ENCODE measurements at places on chromosomes 5 and 9.

DNA sequence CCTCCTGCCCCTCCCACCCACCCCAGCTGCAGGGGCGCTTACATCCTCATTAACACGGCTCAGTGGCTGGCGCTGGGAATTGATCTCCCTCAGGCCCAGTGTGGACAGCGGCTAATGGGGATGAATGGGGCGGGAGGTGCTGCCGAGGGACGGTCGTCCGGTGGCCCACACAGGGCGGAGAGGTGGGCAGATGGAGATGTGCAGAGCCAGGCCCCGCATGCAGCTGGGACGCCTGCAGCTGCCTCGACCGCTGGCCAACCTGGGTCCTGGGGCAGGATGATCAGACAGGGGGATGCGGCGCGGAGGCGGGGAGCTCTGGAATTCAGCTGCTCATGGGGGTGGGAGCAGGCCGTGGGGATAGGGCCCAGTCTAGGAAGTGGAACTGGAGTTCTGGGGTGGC, 17.6 kb downstream of the TSPAN17 start:
- DNase-seq = no peak

DNA sequence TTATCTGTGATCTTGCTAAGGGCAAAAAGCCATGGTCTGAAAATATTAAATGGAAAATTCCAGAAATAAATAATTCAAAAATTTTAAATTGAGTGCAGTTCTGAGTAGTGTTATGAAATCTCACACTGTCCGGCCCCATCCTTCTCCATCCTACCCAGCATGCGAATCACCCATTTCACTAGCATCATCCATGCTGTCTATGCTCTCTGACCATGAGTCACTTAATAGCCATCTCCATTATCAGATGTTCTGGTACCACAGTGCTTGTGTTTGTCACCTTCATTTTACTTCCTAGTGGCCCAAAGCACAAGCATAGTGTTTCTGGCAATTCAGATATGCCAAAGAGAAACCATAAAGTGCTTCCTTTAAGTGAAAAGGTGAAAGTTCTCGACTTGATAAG, 63.3 kb upstream of the SMC5 start:
- DNase-seq = no peak

DNA sequence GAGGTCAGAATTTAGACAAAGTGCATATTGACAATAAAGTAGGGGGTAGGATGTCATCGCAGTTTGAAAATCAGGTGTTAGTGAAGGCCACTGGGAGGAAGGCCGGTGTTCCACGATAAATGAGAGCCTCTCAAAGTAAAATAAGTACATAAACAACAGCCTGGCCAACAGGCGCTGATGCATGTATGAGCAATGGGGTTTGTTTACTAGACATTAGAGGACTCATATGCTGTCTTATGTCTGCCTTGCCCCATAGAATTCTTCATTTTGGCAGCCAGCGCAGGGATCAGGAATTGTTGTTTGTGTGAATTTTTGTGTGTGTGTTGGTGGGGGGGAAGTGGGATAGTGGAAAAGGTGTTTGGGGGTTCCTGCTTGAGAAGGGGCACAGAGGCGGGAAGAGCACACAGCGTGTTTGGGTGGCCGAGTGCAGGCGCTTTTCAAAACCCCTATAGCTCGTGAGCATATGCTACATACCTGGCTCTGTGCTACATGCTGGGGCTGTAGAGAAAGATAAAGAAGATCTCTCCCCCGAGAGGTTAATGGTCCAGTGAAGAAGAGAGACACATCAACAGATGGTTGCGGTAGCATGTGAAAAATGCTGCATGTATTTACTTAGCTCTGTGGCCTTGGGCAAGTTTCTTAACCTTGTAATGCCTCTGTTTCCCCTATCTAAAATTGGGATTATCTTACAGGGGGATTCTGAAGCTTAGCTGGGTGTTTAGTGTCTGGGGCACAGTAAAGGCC, 11.5 kb downstream of the SNX30 start:
- DNase-seq = no peak

DNA sequence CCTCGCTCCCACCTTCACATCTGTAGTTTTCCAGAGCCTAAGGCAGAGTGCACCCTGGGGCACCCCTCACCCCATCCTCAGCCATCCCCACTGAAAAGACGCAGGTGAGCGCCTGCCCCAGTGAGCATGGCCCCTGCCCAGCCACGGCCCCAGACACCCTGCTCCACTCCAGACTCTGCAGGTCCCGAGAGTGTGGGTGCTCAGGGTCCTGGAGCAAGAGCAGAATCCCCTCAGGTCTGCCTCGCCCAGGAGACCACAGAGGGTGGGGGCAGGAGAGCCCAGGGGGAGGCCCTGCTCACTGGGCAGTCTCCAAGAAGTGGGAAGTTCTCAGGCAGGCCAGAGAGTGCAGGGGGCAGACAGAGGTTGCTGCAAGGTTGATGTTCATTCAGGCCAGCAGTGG, 158.6 kb upstream of the PPP1R26 start:
- no peak for DNase-seq

DNA sequence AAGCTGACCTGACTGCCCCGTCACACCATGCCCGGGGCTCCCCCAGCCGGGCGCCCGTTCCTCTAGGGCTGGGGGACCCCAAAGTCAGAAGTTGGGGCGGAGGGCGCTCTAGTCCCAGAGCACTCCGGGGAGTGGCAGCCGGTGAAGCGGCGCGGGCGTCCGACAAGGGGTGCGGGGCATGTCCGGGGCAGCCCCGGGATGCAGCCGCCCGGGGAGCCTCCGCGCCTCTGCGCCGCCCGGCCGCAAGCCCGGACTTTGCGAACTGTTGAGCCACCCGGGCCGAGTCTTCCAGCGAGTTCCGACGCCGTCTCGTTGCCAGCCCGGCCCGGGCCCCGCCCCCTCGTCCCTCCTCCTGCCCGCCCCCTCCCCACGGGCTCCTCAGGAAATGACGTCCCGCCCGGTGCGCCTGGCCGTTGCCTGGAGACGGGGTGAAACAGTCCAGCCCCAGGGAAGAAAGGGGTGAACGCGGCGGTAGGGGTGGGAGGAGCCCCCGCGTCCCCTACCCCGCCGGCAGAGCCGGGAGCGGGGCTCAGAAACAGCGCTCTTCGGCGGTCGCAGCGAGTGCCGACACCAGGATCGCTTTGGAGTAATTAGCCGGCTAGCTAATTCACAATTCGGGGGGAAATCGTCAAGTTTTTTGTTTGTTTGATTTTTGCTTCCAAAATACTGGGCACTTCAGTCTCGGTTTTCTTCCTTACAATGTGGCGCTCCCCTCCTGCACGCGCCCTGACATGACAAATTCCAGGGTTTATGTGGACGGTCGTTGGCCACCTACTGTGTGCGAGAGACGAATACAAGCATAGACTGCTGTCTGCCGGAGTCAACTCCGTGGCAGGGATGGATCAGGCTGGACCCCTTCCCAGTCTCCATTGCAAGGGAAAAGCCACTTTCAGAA, at the start of gene WHRN:
WHRN (minus strand) TSS at position 287 of the 895 bp plus-strand sequence. CDS start 672 bp downstream, outside the sequence.
- DNase-seq = peak; percentile 93
